ENCODE measurements at places on chromosomes 12 and 14.

DNA sequence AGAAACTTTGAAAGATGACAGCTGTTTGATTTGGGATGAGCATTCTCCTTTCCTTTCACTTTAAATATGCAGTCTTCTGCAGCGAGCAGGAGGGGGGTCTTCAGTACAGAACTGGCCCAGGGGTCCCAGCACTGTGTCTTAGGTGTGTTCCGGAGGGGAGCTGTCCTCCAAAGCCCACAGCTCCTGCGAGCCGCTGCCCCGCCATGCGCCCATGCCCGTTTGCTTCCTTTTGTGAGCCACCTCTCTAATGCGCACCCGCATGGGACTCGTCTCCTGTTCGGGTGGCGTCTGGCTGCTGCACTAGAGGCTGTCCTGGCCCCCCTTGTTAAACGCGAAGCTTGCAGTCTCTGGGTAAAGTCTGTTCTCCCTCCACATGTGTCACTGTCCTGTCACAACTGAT, 48.4 kb upstream of the ASPG start:
- no peak for DNase-seq

DNA sequence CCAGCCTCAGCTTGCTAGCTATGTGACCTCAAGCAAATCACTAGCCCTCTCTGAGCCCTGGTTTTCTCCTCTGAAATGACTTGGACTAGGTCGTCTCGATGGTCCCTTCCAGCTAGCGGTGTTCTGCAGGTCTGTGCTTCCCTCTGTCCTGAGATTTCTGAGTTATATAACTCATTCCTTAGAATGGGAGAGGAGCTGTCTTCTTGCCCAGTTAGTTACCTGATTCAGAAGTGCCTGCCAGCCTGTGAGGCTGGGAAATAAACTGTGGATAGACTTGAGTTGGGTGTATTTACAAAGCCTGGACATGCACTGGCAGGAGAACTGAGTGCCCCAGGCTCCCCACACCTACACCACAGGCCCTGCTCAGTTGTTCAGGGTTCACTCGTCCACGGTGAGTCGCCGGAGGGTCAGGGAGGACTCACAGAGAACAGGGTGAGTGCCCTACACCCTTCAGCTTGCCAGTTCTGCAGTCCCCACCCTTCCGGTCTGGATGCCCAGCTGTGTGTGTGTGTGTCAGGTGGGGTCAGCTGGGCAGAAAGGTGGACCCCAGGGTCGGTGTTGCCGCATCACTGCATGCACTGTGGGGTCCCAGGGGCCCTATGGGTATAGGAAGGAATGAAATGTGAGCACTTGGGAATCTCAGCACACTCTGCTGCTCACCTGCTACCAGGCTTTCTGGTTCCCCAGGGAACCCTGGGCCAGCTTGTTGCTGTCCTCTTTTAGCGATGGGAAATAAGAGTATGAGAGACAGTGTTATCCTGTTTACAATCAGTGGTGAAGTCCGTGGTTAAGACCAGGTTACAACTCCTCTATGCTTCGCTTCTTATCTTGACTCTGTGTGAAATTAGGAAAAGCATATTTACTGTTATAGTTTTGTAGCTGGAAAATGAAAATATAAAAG, 348.2 kb downstream of the DPF3 start:
- no peak for DNase-seq

DNA sequence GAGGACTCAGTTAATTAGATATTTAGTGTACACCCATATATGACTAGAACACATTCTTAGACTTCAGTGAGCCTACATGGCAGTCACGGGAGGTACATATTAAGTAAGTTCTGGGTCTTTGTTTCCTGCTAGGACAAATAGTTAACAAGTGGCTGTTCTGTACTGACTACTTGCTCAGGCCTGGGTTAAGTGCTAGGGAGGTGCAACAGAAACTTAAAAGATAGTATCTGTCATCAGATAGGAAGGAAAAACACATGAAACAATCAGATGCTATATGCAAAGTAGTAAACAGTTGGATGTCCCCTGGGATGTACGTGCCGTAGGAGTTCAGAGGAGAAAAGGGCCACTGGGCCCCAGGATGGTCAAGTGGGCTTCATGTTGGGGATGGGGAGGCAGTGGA, 59.5 kb downstream of the SLC4A8 start:
- DNase-seq: no peak

DNA sequence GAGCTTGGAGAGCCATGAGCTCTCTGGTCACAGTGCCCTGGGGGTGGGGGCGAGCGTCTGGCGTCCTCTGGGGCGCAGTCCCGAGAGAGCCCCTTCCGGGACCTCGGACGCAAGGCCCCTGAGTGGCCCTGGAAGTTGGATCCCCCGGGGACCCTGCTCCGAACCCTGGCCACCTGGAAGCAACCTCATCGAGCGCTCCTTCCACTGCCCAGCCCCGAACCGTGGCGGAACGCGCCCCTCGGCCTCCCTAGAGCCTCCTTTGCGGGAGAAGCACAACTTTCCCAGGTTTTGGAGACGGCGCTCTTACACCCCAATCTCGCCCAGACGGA, 1.2 kb downstream of the NOS1 start:
- DNase-seq: no peak

- no peak for DNase-seq
Observed at GRCh38 chr14:101049942-101050341, 146.4 kb upstream of the RTL1 start.

GRCh38 chr14:91493169-91493568, 16.9 kb downstream of the PPP4R3A start:
- DNase-seq: no peak

- peak; percentile 74 for DNase-seq
Observed at GRCh38 chr12:128797119-128798118, 26.3 kb downstream of the SLC15A4 start.

DNA sequence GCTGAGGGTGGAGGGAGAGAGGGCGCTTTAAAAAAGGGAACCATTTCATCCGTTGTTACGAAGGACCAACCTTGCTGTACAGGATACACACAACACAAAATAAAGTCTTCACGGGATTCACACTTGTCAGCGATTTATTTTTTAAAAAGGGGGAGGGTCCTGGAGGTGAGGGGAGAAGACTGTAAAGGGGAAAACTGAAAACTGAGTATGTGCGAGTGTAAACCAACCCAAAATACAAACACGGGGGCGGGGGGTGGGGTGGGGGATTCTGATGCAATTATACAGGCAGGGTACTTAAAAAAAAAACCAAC, 499 bp upstream of the PRKAG1 start:
- no peak for DNase-seq

- no peak for DNase-seq
Observed at GRCh38 chr14:74554742-74555362, 57.2 kb downstream of the LTBP2 start.

GRCh38 chr14:52650774-52651173, 44.6 kb downstream of the ERO1A start:
- no peak for DNase-seq

DNA sequence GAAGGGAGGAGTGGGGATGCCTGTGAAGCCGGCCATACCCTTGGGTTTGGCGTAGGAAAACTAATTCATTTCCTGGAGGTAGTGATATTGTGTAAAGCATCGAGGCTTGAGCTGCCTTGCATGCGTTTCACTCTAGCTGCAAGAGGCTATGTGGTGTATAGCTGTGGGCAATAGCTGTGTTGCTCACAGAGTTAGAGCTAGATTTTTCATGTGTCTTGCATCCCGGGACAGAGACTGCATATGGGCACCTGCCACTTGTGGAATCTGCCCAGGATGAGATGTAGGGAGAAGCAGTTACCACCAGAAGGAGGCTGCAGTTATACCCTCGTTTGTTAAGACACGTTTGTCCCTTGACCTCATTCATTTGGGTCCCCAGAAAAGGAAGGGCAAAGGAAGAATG, 106.7 kb downstream of the KTN1 start:
- no peak for DNase-seq

GRCh38 chr14:67517083-67517482, 16.0 kb upstream of the PLEKHH1 start:
- DNase-seq: no peak

DNA sequence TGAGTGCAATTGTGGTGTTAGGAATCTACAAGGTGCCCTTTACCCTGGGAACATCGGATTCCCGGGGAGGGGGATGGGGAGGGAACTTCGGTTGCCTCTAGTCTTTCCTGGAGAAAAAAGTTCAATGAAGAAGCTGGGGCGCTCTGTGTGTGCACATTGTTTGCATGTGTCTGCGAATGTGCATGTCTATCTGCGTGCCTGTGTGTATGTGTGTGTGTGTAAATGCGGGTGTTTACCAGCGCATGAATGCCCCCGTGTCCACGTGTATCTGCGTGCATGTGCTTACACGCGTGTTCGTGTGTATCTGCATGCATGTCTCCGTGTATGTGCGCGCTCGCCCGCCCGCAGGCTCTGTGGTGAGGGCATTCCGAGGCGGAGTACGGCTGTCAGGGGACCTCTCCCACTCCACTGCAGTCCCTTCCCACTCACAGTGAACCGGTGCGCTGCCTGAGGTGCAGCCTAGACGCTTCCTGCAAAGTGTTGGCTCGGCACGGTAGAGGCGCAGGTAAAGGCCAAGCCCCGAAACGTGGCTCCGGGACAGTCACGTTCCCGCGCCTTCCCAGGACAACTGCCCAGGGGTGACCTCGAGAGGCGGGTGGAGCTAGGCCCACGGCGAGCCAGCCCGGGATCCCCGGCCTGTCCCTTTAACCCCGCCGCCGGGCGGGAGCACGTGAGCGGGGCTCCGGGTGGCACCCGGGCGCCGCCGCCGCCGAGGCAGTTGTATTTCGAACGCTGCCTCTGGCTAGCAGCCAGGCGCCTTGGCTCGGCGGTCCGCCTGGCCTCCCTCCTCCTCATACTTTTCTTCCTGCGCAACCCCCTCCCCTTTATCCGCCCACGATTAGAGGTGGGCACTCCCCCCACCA, 539 bp upstream of the HMGA2 start:
- DNase-seq: no peak

DNA sequence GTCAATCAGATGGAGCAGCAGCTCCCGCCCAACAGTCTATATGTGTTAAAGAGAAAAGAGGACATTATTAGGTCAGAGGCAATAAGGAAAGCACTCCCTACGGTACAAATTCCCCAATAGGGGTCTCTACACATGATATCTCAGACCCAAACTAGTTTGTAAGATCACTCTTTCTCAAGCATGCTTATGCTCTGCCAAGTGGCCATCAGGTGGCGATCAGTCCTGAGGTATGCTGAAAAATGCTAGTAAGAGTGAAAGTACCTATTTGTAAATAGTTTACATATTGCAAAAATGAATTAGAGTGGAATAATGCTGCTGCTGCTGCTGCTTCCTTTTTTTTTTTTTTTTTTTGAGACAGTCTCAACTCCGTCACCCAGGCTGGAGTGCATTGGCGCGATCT, 61.0 kb downstream of the CPM start:
- no peak for DNase-seq

GRCh38 chr12:87157791-87158190, 871.4 kb downstream of the C12orf50 start:
- DNase-seq: no peak

GRCh38 chr14:58677517-58677916, 39.8 kb downstream of the DACT1 start:
- no peak for DNase-seq

DNA sequence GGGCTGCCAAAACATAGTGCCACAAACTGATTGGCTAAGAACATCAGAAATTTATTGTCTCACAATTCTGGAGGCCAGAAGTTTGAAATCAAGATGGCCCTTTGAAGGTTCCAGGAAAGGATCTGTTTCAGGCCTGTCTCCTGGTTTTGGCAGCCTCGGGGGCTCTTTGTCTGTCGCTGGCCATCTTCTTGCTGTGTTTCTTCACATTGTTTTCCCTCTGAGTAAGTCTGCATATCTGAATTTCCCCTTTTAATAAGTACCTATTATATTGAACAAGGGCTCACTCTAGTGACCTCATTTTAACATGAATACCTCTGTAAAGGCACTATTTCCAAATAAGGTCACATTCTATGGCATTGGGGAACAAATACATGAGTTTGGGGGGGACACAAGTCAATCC, 467.1 kb upstream of the MGAT4C start:
- DNase-seq: no peak

DNA sequence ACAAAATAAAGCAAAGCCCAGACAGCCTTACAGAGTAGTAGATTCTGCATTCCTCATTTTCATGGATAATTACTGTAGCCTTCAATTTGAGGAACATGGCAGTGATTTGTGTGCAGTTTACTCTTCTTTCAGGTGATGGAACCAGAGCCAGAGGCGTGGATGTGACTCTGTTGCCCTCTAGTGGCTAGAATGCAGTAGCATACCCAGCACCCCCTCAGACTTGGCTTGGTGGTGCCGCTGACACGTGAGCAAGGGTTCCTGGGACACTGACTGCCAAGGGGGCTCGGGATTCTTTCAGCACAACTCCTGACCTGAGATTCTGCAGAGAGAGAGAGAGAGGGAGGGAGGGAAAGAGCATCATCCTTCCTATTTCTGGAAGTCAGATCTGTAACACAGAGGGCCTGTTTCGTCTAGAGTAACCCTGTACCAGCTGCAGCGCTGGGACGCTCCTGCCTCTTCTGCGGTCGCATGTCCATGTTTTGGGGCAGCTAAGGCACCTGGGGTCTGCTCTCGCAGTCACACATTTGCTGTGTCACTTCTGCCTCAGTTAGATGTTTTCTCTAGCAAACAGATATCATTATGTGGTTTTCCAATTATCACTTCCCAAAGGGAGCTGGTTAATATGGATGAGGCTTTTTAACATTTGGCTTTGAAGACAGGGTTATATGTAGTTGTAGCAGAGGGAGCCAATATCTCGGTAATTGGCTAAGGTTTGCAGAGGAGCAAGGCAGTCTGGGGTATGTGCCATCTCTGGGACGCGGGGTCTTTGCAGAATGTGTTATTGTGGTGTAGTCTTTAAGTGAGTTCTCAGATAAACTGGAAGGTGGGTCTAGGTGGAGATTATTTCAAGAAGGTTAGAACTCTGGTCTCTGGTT, 428.1 kb downstream of the NRXN3 start:
- peak; percentile 25 for DNase-seq

- peak; percentile 14 for DNase-seq
Observed at GRCh38 chr12:27332714-27333402, at the start of gene BMAL2. TSS of gene BMAL2 (plus strand) at chr12:27332836. CDS start at chr12:27333073, 237 bp downstream.

DNA sequence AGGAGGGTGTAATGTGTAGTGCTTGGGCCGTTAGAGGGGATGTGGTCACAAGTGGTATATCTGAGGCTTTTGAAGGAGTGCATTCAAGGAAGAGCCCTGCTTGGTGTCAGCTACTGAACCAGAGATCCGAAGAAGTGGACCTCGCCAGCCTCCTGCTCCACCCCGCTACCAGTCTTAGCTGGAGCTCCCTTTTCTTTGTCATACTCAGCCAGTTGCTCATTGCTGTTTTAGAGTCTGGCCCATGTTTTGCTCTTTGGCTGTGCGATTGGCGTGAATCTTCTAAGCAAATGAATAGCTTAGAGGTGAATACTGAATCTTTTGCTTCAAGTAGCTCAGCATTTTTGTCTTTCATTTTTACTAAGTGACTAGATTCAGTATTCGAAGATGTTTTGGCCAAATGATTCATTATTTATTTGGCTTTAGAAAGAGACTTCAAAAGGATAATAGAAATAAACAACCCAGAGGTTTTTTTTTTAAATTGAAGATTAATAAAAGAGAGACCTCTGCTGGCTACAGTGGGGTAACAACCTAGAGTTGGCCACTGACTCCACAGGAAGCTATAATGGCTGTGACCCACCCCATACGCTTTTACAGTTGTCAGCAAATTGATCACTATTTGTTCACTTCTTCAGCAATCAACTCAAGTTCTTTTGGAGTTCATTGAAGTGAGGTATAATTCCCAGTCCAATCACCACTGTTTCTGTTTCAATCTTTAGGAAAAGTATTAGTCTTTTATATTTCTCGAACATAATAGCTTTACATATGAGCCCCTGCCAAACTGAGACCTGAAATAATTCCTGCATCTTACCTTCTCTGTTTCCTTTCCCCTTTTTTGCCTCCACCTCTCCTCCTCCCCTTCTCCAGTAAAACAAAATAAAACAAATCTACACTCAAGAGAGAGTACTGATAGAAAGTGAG, 19.9 kb downstream of the CDKN1B start:
- peak; percentile 77 for DNase-seq

GRCh38 chr14:42323426-42323825, 716.8 kb downstream of the LRFN5 start:
- DNase-seq: no peak

- no peak for DNase-seq
Observed at GRCh38 chr14:101118746-101119591, 215.4 kb upstream of the RTL1 start.
